ENCODE measurements at places on chromosomes 1 and 21. TPM values are rescaled to one million over a fixed set of nuclear protein-coding genes. Genes with fewer than 3 reads are reported as not detected.

Gene BARHL2
- not detected for total RNA-seq

Gene TNFRSF25
- total RNA-seq, result 27.5 TPM

Gene TMCO4
- 12.7 TPM for total RNA-seq

Gene S100A8
- 1.4 TPM for total RNA-seq

Gene KCNK2
- total RNA-seq, result 0.27 TPM

Gene PKP1
- total RNA-seq, result 0.07 TPM

GRCh38 chr1:39562886-39563285 is 13.7 kb downstream of the PABPC4 start:
- DNase-seq, result no peak
- H3K4me3 ChIP-seq, result no peak overlapping the region
- H3K27me3 ChIP-seq, result no peaks in the 10 kb centered on the region

DNA sequence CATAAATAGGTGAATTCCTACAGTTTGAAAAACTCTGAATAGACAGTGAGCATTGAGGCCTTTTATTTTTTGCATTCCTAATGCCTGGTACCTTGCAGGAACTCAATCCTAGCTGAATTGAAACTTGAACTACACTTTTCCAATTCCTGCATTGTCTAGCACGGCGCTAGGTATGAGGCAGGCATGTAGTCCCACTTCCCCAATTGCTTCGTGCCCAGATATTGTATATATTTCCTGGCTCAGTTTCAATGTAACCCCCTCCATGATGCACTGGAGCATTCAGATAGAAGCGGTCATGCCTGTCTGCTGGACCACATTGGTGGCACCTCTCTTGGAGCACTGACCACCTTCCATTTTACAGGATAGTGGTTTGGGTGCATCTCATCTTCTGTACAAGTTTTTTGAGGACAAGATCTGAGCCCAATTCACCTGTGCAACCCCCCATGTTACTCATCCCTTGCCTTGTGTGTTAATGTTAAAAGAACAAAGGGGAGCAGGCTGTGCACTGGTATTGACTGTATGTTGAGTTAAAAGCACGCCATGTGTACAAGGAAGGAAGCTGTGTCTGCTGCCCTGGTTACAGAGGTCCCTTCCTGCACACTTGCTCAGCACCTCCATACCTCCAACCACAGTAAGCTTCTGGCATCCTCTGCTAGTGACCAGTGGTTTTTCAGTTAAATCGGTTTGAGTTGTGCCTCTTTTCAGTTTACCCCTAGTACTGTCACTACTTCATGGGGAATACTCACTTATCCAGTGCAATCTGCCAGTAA is 10.0 kb upstream of the RAB7B start:
- DNase-seq, result no peak
- no peak overlapping the region for H3K4me3 ChIP-seq
- H3K4me1 ChIP-seq, result peaks cover 2% of the 10 kb centered on the region
- H3K27me3 ChIP-seq, result no peaks in the 10 kb centered on the region
- H3K27ac ChIP-seq, result no peak overlapping the region

GRCh38 chr1:85957760-85958159 is 198.8 kb downstream of the COL24A1 start:
- no peak overlapping the region for H3K4me3 ChIP-seq
- H3K4me1 ChIP-seq, result no peaks in the 10 kb centered on the region

- H3K4me3 ChIP-seq, result no peak overlapping the region
- peaks cover 12% of the 10 kb centered on the region for H3K27me3 ChIP-seq
- H3K27ac ChIP-seq, result no peak overlapping the region
- H3K4me1 ChIP-seq, result no peaks in the 10 kb centered on the region
- DNase-seq, result no peak
- H3K36me3 ChIP-seq, result no peaks in the 10 kb centered on the region
Observed at GRCh38 chr21:38409907-38410306, 88.4 kb downstream of the ERG start.

DNA sequence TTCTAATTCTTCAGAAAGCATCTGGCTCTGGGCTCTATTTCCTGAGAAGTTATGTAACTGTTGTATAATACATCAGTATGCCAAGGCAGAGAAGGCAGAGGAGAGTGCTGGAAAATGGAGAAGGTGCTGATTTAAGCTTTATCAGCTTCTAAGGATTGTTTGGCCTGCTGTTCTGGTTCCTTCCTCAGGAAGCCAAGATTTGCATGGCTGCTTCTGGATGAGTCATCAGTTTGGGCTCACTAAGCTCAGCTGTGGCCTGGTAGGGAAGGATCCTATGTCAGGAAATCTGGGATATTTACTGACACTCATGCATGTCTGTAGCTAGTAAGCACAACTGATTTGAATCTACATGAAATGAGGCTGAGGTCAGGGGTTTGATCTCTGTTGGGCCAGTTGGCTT is 73.2 kb upstream of the ADGRL4 start:
- no peaks in the 10 kb centered on the region for H3K27me3 ChIP-seq
- H3K4me1 ChIP-seq, result peaks cover 6% of the 10 kb centered on the region
- DNase-seq, result peak; percentile 23
- no peaks in the 10 kb centered on the region for H3K36me3 ChIP-seq
- H3K4me3 ChIP-seq, result no peak overlapping the region
- no peak overlapping the region for H3K27ac ChIP-seq

DNA sequence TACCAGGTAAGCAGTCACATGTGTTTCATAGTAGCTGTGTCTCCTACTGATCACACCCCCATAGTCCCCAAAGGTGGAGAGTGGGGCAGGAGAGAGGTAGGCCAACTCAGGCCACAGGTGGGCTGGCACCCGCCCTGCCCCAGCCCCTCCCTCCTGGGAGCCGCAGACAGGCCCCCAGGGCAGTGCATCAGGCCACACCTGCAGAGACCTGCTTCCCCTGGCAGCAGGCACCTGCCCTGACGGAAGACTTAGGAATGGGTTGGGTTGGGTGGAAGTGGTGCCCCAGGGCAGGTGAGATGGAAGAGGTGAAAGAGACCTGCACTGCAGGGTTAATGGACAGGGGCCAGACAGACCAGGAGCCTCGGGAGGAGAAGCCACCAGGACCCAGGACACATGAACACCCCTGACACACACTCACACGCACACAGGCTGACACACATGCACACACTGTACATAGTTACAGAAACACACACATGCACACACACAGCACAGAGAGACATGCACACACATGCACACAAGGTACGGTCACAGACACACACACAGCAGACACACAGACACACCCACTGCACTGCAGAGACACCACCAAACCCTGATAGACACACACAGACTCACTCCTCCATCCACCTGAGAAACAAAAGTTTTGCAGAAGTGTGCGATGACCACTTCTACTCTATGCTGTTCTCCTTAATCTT is 1.7 kb upstream of the COL18A1 start:
- DNase-seq, result no peak
- H3K27ac ChIP-seq, result no peak overlapping the region
- no peak overlapping the region for H3K4me3 ChIP-seq
- peaks cover 18% of the 10 kb centered on the region for H3K4me1 ChIP-seq

Measured in HCT116 (cell line).